ENCODE measurements at places on chromosomes 7 and 10.
A peak's percentile ranks its signal among the peaks of the same experiment; 100 is the strongest.

DNA sequence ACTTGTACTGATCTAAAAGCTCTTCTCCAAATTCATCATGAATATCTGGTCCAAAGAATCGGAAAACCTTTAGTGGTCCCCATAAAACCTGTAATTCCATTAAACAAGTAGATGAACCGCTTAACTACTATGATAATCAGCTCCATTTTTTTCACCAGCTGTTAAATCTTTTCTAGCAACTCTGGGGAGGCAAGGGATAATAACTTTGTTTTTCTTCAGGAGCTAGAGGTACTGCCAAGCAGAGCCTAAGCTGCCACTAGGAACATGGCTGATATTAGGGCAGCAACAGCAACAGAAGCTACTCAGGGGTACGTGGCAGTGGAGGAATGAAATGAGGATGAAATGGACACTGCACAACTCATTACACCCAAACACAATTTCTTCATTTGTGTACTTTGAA, 138.0 kb downstream of the SRPK2 start:
- DNase-seq: no peak

GRCh38 chr10:99913831-99914235, 95.9 kb downstream of the DNMBP start:
- DNase-seq: no peak

DNA sequence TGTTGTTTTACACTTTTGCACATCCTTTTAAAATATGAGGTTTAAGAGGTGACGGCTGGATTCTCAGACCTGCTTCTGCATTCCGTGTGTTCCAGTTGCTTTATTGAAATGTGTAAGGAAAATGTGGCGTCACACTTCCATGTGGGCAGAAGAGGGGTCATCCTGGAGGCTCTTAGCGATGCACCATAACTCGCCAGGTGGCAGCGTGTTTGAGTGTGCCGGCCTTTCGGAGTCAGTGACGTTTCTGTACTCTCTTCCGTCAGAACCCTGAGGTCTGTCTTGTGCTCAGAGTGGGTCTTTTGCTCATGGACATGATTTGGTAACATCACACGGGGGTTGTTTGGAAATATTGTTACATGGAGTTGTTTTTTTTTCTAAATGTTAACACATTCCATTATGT, 9.1 kb downstream of the PPP2R2D start:
- no peak for DNase-seq

GRCh38 chr10:101330231-101330630, 23.7 kb upstream of the BTRC start:
- no peak for DNase-seq

DNA sequence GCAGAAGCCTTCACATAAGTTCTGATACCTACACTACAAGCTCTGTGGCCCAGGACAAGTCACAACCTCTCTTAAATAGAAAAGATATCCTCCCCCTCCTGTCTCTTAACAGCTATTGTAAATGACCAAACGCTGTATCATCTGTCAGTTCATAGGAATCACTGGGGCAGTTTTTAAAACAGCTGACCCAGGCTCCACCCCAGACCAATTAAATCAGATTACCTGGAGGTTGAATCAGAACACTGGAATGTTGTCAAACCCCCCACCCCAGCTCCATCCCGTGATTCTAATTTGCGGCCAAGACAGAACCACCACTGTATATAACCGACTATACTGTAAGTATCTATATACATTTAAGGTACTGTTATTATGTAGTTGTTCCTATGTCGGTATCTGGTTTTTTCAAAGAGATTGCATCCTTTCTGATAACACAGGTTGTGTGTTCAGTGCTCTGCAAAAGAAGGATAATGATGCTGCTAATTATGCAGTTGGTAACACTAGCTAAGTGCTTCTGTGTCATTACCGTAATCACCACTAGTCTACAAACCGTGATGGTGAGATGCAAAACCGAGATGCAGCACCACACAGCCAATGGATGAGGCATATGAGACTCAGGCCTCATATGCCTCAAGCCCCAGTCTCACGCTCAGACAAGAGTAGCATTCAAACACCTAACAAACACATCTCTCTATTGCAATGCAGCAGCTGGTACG, 47.4 kb downstream of the TNS3 start:
- DNase-seq: no peak

GRCh38 chr7:45039106-45039505, 39.1 kb downstream of the CCM2 start:
- no peak for DNase-seq

GRCh38 chr10:124057601-124058000, 35.8 kb downstream of the CHST15 start:
- DNase-seq: no peak

- no peak for DNase-seq
Measured at GRCh38 chr10:21238044-21238443, 287.4 kb downstream of the SKIDA1 start.

DNA sequence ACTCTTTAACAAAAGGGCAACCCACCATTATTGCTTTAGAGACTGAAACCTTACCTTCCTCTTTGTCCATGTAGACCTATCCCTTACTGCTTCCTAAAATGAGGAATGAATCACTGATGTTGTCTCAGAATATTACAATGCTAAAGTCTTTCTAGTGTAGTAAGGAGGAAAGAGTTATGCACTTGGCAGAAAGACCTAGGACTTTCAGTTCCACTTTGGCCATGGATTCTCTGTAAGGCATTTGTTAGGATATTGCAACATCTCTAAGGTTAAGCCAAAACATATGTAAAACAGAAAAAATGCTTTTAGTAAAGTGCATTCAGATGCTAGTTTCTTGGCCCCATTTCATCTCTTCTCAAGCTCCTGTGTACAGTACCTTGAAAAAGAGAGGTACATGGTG, 230.9 kb downstream of the PARD3 start:
- no peak for DNase-seq

- no peak for DNase-seq
Measured at GRCh38 chr10:494149-494542, 195.3 kb downstream of the DIP2C start.

DNA sequence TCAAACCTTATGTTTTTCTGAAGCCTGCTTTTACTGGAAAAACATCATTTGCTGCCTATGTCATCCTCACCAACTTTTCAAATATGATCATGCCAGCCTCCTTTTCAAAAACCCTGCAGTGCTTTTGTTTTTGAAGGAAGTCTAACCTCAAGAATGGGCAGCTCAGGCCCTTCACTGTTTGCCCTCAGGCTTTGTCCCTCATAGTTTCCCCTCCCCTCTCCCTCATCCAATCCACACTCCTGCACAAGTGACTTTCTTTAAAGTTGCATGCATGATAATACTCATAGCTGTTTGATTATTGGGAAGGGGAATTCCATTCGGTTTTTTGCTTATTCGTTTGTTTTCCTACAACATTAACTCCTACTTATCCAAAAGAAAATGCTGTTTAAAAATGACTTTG, 219.4 kb downstream of the SEMA3E start:
- DNase-seq: no peak

- DNase-seq: peak; percentile 43
Measured at GRCh38 chr10:47024399-47025252, 113.4 kb downstream of the PTPN20 start.

DNA sequence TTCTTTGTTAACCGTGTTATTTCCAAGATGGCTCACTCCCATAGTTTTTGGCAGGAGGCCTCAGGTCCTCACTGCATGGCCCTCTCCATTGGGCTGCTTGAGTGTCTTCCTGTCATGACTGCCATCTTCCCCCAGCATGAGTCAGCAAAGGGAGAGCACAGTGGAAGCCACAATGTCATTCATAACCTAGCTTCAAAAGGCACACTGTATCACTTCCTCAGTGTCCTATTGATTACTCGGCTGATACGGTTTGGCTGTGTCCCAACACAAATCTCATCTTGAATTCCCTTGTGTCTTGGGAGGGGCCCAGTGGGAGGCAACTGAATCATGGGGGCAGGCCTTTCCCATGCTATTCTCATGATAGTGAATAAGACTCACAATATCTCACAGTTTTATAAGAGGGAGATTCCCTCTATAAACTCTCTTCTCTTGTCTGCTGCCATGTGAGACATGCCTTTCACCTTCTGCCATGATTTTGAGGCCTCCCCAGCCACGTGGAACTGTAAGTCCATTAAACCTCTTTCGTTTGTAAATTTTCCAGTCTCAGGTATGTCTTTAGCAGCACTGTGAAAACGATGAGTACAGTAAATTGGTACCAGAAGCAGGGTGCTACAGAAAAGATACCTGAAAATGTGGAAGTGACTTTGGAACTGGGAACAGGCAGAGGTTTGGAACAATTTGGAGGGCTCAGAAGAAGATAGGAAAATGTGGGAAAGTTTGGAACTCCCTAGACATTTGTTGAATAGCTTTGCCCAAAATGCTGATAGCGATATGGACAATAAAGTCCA, 106.5 kb downstream of the PRLHR start:
- DNase-seq: no peak

DNA sequence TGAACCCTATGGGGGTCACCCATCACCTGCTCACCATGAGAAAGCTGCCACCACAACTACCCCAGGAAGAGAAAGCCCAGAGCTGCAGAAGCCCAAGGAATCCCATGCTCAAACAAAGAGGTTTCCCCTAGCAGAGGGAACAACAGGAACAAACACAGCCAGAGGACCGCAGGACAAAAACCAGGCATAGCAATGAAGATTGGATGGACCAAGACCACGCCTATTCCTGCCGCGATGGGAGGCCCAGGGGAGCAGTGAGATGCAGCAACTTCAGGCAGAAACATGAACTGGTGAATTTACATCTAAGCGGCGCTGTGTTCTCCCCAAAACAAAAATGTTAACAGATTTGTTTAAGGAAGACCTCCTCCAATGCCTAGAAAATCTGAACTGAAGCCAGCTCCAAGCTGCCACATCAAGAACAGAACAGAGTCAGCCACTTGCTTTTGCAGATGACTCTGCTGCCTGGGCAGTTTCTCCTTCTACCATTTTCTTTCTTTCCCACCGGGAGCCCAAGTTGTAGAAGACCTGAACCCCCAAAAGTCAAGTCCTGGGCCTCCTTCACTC, 134.2 kb upstream of the NEBL start:
- no peak for DNase-seq
